ENCODE measurements at places on chromosomes 7 and 10.
A peak's percentile ranks its signal among the peaks of the same experiment; 100 is the strongest.

DNA sequence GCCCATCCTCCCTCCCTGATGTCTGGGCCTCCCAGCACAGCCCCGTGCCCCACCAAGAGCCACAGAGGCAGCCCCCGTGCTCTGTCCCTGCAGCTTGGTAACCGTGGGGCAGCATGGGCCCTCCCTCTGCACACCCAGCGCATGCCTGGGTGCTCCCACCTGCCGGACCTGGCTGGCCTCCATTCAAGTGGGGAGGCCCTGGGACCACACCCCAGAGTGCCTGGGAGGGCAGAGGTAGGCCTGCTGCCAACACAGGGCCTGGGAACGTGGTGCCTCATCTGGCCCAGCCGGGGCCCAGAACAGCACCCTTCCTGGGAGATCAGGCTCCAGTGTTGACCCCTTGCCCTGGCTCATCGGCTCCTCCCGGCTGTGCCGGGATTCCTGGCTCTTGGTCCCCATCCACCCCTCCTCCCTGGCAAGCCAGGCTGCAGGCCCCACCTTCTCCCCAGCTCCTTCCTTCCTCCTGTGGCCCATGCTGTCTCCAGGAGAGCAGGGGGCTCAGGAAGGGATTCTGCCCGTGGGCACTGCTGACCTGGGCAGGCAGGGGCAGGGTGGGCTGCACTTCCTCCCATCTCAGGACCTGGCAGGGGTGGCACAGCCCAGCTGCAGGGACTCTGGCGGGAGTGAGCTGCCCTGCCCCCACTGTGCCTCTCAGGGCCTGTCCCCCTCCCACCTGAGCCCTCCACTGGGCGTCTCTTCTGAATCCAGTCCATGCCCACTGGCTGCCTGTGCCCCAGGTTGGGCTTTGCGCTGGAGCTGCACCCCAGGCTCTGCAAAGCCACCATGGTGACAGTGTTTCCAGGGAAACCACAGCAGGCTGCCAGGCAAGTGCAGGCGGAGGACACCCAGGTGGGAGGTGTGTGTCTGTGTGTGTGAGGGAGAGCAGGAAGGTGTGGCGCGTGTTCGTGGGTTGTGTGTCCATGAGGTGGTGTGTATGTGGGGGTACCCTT, 32.6 kb downstream of the PWWP2B start:
- DNase-seq, result no peak

- no peak for DNase-seq
Measured at GRCh38 chr7:132532281-132532680, 44.0 kb downstream of the PLXNA4 start.

- no peak for DNase-seq
Measured at GRCh38 chr7:101859411-101860106, 42.1 kb downstream of the CUX1 start.

- no peak for DNase-seq
Measured at GRCh38 chr7:404812-405488, 114.7 kb downstream of the PDGFA start.

DNA sequence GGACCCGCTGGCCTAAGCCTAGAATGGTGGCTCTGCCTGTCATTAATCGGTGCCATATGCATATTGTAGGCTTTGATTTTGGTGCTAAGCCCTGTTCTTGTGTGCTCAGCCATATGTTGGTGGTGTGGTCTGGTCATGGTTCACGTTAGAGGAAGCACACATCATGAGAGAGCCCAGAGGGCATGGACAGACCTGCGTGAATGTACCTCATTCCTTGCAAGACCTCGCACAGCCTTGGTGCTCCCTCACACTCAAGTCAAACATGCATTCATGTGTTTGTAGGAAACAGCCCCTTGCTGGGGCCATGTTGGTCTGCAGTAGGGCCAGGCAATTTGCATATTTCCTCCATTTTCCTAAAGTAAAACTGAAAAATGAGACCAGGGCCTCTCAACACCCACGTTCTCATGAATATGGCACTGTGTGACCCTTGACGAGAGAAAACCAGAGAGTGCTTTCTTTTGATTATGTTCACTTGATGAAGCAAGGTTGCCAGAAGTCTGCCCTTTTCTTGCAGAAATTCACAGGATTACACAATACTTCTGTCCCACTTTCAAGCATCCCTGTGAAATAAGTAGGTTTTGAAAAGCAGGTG, 268.7 kb downstream of the CELF2 start:
- peak; percentile 61 for DNase-seq

- DNase-seq, result no peak
Measured at GRCh38 chr10:71266147-71266917, 52.7 kb upstream of the SLC29A3 start.

GRCh38 chr7:70571403-70571934, 560.5 kb upstream of the GALNT17 start:
- no peak for DNase-seq

- no peak for DNase-seq
Measured at GRCh38 chr10:1050554-1050953, 1.6 kb upstream of the IDI1 start.

DNA sequence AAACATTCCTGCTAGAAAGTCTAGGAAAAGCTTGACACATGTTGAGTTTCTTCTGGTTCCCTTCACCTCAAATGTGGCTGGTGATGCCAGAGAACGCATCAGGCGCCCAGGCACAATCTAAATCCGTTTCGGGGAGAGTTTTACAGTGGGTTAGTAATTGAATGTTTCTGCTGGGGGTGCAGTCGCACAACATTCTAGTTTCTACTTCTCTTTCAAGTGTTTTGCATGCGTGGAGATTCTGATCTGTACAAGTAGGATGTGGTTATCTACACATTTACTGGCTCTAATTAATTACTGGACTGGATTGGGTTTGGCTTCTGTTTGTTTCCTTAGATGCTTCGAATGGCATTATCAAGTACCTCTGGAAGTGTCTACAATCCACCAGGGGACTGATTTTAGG, 173.8 kb downstream of the TMEM26 start:
- no peak for DNase-seq

GRCh38 chr10:7634142-7634894, 32.4 kb downstream of the ITIH5 start:
- DNase-seq, result no peak

DNA sequence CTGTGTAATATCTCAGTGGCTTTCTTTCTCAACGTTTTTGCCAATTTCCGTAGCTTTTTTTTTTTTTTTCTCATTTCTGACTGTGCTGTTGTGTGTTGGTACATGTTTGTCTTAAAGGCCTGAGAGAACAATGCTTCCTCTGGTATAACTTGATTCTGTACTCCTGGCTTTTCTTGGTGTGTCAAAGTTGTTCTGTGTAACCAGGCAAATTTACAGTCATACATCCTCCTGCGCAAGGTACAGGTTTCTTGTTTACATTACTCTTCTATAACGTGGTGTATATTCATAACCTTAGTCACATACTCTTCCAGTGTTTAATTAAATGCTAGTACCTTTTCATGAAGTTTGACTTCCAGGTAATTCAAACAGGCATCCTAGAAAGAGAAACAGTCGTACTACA, 8.3 kb upstream of the ARHGAP12 start:
- no peak for DNase-seq

GRCh38 chr10:73467206-73467605, 28.6 kb downstream of the PPP3CB start:
- DNase-seq, result no peak

DNA sequence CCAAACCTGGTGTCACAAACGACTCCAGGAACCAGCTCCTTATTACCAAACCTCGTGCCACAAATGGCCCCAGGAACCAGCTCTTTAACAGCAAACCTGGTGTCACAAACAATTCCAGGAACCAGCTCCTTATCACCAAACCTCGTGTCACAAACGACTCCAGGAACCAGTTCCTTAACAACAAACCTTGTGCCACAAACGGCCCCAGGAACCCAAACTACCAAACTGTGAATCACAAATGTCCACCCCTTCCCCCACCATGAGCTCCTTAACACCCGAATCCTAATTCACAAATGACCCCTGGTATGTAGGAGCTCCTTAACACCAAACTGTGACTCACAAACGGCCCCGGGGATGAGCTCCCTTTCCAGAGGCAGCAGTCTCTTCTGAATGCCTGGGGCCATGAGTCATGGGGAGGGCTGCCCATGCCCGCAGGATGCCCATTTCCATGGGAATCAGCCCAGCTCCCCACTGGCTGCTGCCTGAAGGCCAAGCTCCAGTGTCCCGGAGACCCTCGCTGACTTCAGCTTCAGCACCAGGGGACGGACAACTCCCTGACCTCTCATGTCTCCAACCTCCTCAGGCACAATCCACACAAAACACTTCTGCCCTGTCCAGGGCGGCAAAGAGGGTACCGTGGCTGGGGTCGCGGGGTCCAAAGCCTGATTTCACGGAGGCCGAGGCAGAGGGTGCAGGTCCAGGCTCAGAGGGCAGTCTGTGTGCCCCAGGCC, 213.1 kb downstream of the ELFN1 start:
- no peak for DNase-seq

DNA sequence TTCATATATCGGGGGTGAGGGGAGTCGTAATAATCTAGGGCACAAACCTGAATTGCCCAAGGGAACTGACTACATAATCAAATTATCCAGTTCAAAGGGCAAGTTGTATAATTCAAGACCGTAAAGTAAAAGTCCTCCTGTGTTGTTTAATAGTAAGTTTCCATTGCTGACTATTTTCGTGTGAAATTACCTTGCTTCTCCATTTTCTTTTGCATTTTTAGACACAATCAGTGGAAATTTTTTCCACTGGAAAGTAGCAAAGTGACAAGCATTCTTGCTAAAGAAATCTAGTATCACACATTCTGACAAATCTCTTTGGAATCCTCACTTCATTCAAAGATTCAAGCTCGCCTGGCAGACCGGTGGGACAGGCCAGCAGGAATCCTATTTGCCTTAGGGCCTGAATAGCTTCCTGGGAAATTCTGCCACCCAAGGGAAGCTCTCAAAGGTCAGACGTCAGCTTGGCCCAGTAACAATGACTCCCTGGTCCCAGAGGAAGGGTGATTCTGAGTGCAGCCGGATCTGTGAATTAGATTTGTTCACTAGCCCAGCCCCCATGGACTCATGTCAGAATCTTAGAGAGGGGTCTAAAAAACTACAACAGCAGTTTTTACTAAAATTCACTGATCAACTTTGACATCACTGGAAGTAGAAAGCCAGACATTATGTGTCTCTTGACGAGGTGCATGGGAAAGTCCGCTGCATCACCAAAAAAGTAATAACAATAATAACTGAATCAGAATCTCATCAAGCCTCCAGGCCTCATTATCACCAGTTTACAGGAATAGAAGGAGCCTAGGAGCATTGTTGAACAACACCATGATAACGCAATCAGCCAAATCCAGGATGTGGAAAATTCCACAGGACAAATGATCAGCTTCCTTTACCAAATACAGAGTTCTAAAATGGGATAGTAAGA, 161.0 kb downstream of the SKIDA1 start:
- DNase-seq, result no peak

GRCh38 chr10:116096526-116096925, 176.5 kb downstream of the GFRA1 start:
- no peak for DNase-seq

DNA sequence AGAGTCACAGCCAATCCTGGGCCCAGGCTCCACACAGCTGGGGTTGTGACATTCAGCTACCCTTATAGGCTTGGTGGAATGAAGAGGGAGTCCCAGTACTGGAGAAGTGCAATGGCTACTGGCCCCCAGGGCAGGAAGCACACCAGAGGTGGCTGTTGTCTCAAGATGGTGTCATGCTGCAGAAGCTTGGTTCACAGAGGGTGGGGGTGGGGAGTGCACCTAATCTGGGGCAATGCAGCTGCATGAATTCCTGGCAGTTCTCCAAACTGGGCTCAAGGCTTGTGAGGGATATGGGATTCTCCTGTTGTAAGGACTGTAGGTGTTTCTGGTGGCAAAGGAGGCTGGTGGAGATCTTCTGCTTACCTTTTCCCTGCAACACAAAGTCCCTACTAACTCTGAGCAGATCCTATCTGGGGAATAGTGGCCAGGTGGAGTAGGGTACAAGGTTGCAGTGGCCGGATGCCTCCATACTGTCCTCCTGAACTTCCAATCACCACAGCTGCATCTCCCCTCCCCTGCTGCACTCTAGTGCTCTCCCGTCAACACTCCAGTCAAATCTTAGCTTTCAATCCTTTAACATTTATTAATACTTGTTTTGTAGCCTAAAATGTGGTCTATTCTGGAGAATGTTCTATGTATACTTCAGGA, 27.4 kb upstream of the PLA2G12B start:
- DNase-seq, result no peak

DNA sequence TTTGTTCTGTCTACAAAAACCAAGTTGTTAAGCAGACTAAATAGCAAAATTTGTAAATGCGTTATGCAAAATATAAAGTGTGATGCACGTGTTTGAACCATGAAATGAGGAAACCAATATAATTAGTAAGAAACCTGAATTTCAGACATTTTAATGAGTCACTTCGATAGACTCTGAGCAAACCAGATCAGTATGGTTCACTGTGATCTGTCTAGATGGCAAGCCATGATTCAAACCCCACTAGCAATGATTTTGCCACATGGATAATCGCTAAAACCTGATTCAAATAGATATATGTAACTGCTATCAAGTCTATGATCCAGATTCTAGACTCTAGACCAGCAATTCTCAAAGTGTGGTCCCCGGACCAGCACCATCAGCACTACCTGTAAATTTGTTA, 24.8 kb downstream of the ZC3HAV1 start:
- no peak for DNase-seq

DNA sequence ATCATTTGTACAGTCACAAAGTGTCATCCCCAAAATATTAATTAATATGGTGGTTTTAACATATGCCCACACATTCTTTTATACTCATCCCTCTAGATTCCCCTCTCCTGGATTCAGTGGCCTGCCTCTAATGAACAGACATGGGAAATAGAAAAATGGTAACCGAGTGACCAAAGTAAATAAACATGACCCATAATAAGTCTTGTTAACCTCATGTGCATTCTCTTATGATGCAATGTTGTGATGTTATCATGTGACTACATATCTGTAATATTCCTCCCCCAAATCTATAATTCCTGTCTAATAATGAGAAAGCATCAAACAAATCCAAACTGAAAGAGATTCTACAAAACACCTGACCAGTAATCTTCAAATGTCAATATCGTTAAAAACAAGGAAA, 164.5 kb upstream of the PRSS1 start:
- no peak for DNase-seq

DNA sequence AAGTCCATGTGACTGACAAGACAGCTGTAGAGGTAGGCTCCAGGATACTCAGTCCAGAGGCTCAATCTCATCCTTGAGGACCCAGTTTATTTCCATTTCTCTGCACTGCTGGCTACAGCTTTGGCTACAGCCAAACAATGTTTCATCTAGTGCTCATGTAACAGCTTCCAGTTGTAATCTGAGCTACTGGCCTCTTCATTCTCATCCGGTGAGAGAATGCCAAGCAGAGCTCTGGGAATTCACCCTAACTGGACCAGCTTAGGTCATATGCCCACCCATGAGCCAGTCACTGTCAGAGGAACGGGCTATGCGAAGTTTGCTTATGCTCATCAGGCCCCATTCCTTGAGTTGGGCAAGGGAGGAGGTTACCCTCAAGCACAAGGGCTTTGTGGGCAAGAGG, 192.9 kb downstream of the EVX1 start:
- no peak for DNase-seq

DNA sequence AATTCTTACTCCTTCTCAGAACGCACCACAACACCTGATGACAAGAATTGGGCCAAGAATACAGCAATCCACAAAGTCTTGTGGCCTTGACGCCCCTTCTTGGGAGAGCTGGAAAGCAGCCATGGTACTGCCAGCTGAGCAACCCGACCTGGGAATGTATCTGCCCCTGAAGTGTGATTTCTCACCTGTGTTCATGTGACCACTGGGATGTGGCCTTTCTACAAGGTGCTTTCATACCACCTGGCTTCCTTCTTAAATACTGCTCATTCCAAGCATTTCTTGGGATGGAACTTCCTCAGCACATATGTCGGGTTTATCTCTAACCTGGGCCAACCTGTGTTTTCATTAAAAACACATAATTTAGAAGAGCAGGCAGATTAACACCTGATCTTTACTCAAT, 72.1 kb downstream of the HTR7 start:
- DNase-seq, result no peak

Measured in GM19239 (cell line).